ENCODE measurements at places on chromosomes 11 and 22. TPM values are rescaled to one million over a fixed set of nuclear protein-coding genes. Genes with fewer than 3 reads are reported as not detected.

C11orf86 gene
- not detected for total RNA-seq

CTSW gene
- total RNA-seq: 12.4 TPM

OR8G1 gene
- not detected for total RNA-seq

FGF4 gene
- total RNA-seq: not detected

LMO2 gene
- 1.9 TPM for total RNA-seq

CCDC87 gene
- total RNA-seq: 0.35 TPM

- H3K27me3 ChIP-seq: no peaks in the 10 kb centered on the region
- no peak for DNase-seq
- H3K36me3 ChIP-seq: peaks cover 5% of the 10 kb centered on the region
- H3K27ac ChIP-seq: peak within 1 kb of the TSS; percentile 96
- H3K4me3 ChIP-seq: no peak within 1 kb of the TSS
These were observed at the start of gene PNPLA2 for GRCh38 chr11:818396-819128. TSS of gene PNPLA2 (plus strand) at chr11:818914. CDS start at chr11:819719, 805 bp downstream.

GRCh38 chr11:60970369-60970774, 1.1 kb upstream of the CD6 start:
- H3K4me1 ChIP-seq: peaks cover 47% of the 10 kb centered on the region
- peak overlapping the region; percentile 92 for H3K4me3 ChIP-seq
- peak overlapping the region; percentile 82 for H3K27ac ChIP-seq
- peak; percentile 80 for DNase-seq

DNA sequence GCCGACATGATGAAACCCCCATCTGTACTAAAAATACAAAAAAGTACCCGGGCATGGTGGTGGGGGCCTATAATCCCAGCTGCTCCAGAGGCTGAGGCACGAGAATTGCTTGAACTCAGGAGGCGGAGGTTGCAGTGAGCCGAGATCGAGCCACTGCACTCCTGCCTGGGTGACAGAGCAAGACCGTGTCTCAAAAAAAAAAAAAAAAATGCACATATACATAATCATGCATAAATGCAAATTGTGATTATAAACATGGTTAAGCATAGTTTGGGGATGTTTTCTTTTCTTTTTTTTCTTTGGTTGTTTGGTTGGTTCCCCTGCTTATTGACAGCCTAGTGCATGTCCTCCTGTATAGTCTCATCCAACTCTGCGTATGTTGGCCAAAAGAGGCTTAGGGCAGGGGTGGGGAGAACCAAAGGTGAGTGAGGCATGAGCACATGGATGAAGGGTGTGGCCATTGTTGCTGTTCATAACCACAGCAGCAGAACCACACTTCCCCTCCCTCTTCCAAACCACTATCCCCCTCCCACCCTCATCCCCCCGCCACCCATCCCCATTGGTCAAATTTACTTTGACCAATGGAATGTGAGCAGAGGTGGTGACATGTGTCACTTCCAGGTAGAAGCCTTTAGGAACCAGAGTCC, 6.9 kb upstream of the VPS37C start:
- peaks cover 8% of the 10 kb centered on the region for H3K4me1 ChIP-seq
- no peak for DNase-seq
- H3K36me3 ChIP-seq: no peaks in the 10 kb centered on the region
- H3K27me3 ChIP-seq: no peaks in the 10 kb centered on the region
- H3K27ac ChIP-seq: no peak overlapping the region
- no peak overlapping the region for H3K4me3 ChIP-seq

GRCh38 chr11:2799881-2800654, 85.5 kb downstream of the CDKN1C start:
- H3K36me3 ChIP-seq: no peaks in the 10 kb centered on the region
- no peak overlapping the region for H3K4me3 ChIP-seq
- no peak overlapping the region for H3K27ac ChIP-seq
- no peaks in the 10 kb centered on the region for H3K27me3 ChIP-seq

DNA sequence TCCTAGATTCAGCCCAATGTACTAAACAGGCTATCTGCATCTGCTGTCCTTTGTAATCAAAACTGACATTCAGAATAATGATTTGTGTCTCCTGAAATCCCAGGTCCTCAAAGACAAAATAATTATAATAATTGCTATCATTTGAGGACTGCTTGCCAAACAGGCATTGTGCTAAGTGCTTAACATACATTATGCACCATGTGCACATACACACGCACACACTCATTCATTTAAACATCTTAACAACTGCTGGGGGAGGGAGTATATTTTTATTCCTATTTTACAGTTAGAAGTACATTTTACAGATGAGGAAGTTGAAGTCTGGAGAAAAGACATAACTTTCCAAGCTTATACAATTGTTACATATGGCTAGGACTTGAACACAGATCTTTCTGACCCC, 308.0 kb upstream of the ZC3H12C start:
- H3K27ac ChIP-seq: no peak overlapping the region
- H3K4me3 ChIP-seq: no peak overlapping the region
- H3K4me1 ChIP-seq: no peaks in the 10 kb centered on the region
- no peaks in the 10 kb centered on the region for H3K27me3 ChIP-seq
- no peaks in the 10 kb centered on the region for H3K36me3 ChIP-seq

DNA sequence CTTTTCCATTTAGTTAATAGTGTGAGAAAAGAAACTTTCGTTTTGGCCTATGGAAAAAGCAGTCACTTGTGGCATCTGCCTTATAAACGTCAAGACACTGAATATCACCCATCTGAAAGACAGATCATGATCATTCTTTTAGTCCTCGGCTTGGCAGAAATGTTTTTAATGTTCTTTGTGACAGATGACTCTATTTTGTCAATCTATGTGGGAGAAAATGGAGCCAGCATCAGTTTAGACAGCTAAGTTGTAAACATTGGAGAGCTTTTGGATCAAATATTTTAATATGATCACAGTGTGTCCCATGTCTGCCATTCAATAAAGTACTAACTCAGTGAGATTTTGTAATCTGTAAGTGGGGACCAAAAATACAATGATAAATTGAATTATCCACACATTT, 85.1 kb upstream of the LUZP2 start:
- H3K4me3 ChIP-seq: no peak overlapping the region
- no peak for DNase-seq
- no peaks in the 10 kb centered on the region for H3K36me3 ChIP-seq
- no peaks in the 10 kb centered on the region for H3K4me1 ChIP-seq

DNA sequence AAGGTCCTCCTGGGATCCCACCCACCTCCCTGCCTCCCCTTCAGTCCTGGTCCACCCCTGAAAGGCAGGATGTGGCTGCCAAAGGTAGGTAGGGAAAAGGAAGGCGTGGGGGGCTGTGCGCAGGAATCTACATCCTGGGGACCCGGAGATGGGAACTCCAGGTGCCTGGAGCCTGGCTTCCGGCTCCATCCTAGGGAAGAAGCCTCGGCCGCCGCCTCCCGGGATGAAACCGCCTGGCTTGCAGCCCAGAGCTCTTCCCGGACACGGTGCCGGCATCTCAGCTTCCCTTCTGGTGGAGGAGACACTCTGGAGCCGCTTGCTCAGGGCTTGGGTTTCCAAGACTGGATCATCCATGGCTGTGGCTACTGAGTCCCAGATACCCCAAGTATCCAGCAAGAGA, 33.3 kb upstream of the PDGFB start:
- no peak for DNase-seq
- no peak overlapping the region for H3K4me3 ChIP-seq
- H3K4me1 ChIP-seq: no peaks in the 10 kb centered on the region
- H3K36me3 ChIP-seq: no peaks in the 10 kb centered on the region

- H3K36me3 ChIP-seq: no peaks in the 10 kb centered on the region
- peaks cover 3% of the 10 kb centered on the region for H3K27me3 ChIP-seq
- no peak overlapping the region for H3K27ac ChIP-seq
- H3K4me3 ChIP-seq: no peak overlapping the region
These were observed 10.7 kb upstream of the TBX1 start for GRCh38 chr22:19749876-19750275.

DNA sequence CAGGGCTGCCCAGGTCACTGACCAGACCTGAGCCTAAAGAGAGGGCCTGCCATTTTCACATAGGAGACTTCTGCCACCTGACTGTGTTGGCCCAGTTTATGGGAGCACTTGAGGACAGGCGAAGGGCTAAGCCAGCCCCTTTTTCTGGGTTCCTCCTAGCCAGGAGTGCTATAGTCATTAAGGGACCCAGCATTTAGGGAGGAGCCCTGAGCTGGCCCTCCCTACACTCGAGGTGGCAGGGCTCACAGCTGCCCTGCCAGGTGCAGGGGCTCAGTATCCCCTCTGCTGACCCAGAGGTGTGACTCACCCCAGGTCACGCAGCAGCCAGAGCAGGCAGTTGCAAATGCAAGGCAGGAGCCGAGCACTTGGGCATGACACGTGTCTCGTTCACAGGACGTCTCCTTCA, 86.3 kb upstream of the CRYBB3 start:
- H3K4me1 ChIP-seq: peaks cover 9% of the 10 kb centered on the region
- H3K4me3 ChIP-seq: no peak overlapping the region
- peaks cover 2% of the 10 kb centered on the region for H3K27me3 ChIP-seq
- H3K27ac ChIP-seq: no peak overlapping the region
- no peaks in the 10 kb centered on the region for H3K36me3 ChIP-seq
- DNase-seq: no peak

DNA sequence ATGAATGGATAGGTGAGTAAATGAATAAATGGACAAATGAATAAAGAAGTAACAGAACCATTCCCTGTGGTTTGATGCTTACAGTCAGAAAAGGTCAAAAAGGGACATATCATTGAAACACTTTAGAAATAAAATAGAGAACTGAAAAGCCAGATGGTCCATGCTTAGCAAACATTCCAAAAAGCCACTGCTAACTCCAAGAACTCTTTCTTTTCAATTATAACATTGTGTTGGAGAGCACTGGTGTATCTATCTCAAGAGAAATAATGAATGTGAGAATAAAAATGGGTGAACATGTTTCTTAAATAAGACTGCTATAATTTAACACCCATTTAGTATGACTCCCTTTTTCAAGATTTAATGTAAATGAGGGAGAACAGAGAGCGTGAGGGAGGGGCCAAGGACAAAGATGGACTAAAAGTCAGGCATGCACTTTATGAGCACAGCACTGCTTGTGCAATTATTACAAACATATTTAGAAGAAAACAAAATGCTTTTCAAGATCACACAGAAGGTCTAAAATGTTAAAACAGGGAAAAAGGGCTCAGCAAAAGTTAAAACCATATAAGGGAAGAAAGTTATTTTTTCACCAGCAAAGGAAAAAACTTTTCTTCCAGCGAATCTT, 224.3 kb upstream of the PITPNB start:
- no peak overlapping the region for H3K4me3 ChIP-seq
- H3K27me3 ChIP-seq: peaks cover 2% of the 10 kb centered on the region
- no peak overlapping the region for H3K27ac ChIP-seq

DNA sequence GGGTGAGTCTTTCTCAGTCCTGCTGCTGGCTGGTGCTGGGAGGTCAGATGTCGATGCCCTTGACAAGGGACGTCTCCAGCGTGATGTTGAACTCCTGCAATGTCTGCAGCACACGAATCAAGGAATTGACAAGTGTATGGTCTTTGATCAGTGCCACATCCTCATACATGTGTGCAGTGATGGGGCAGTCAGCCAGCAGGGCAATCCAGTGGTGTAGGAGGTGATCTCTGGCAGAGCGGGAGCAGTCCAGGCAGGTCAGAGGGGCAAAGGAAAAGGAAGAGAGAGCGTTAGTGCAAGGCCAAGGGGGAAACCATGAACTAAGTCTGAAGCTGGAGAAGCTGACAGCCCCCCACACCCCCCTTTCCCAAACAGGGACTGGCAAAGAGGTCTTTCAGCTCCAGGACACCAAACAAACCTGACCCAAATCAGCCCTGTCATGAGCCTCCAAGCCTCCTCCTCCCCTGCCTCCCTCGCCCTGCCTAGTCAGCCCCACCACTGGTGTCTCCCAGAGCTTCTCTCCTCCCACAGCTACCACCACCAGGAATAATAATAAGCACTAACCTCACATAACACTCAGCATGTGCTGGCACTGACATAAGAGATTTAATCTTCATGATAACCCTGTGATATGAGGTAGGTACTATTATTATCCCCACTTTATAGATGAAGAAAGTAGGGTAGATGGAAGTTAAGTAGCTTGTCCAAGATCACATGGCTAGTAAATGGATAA, 48.4 kb upstream of the SCUBE2 start:
- no peak for DNase-seq
- no peaks in the 10 kb centered on the region for H3K27me3 ChIP-seq
- no peak overlapping the region for H3K4me3 ChIP-seq
- H3K36me3 ChIP-seq: peaks cover 5% of the 10 kb centered on the region
- H3K27ac ChIP-seq: no peak overlapping the region
- H3K4me1 ChIP-seq: no peaks in the 10 kb centered on the region

DNA sequence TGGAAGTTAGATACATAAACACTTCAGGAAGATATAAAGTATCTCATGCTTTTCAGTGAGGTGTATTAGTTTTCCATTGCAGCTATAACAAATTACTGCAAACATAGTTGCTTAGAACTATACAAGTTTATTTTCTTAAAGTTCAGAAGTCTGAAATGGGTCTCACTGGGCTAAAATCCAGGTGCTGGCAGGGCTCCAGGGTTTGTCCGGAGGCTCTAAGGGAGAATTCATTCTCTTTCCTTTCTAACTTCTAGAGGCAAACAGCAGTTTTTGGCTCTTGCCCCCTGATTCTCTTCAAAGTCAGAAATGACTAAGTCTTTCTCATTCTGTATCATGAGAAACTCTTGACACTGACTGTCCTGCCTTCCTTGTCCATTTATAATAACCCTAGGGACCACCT, 138.8 kb downstream of the AASDHPPT start:
- DNase-seq: no peak
- H3K4me3 ChIP-seq: no peak overlapping the region
- no peaks in the 10 kb centered on the region for H3K36me3 ChIP-seq
- no peaks in the 10 kb centered on the region for H3K4me1 ChIP-seq

- no peak overlapping the region for H3K27ac ChIP-seq
- H3K4me3 ChIP-seq: no peak overlapping the region
- H3K36me3 ChIP-seq: no peaks in the 10 kb centered on the region
- DNase-seq: no peak
- no peaks in the 10 kb centered on the region for H3K27me3 ChIP-seq
These were observed 51.5 kb downstream of the ALG9 start for GRCh38 chr11:111819829-111820237.

DNA sequence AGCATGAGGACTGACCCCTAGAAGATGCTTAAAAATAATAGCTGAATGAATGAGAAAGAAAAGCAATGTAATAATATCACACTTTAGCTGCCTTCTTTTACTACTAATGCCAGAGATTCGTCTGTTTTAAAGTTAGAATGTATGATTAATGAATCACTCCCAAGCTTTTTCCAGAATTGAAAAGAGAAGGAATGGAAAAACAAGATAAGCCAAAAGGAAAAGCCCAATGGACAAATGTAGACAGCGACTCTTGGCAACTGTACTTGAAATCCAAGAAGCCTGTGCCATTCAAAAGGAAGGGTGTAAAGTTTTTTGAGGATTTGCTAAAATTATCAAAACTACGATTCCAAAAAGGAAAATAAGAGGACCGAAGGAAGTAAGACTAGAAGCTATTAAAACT, 40.8 kb upstream of the PAMR1 start:
- no peaks in the 10 kb centered on the region for H3K36me3 ChIP-seq
- H3K27ac ChIP-seq: no peak overlapping the region
- H3K27me3 ChIP-seq: peaks cover 4% of the 10 kb centered on the region
- no peak overlapping the region for H3K4me3 ChIP-seq
- no peak for DNase-seq

All from CD4-positive, CD25-positive, alpha-beta regulatory T cell (primary cell).